Stimulated activated naive CD8-positive, alpha-beta T cell treated with anti-CD3 and anti-CD28 coated beads, Interleukin-15, amount 100 ng/mL, for 72 hours (primary cell): ENCODE measurements at places on chromosomes 1 and 21.
A peak's percentile ranks its signal among the peaks of the same experiment; 100 is the strongest.

- DNase-seq, result no peak
Measured at GRCh38 chr1:148347781-148348180, 135.3 kb downstream of the PPIAL4G start.

- DNase-seq, result no peak
Measured at GRCh38 chr21:15406791-15407190, 323.0 kb upstream of the USP25 start.

DNA sequence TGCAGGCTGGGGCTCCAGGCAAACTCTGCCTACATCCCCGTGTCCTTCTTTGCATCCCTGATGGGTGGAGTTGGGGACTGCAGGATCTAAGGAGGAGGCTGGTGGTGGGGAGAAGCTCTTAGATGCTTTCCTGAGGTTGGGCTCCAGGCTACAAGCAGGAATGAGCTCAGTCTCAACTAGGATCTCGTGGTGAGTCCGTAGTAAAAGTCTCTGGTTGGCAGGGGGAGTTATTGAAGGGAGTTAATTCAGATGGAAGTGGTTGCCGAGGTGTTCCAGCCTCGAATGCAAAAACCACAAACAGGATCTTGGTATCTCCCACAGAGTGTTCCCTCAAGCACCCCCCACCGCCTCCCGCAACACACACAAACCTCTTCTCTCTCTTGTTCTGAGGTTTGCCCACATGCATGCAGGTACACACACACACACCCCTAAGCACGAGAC lies 35.0 kb downstream of the TMCC2 start:
- no peak for DNase-seq

DNA sequence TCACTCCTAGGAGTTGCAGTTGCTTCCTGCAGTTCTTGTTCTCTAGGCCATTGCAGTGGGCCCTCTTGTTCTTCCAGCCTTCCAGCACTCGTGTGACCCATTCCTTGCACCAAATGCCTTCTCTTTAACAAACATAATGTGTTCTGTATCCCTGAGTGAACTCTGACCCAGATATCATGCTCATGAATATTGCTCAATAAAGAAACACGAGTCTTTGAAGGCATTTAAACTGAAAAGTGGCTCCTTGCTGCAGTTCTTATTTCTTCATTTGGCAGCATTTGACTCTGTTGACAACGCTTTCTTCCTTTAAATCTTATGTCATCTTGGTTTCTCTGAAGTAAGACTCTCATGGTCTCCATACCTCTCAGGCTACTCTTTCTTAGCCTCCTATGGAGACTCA lies 100.7 kb upstream of the PDE4B start:
- DNase-seq, result no peak

- DNase-seq, result no peak
Measured at GRCh38 chr1:186435336-186435735, 25.6 kb downstream of the PDC start.

- no peak for DNase-seq
Measured at GRCh38 chr1:209544098-209544497, 39.4 kb upstream of the CAMK1G start.

DNA sequence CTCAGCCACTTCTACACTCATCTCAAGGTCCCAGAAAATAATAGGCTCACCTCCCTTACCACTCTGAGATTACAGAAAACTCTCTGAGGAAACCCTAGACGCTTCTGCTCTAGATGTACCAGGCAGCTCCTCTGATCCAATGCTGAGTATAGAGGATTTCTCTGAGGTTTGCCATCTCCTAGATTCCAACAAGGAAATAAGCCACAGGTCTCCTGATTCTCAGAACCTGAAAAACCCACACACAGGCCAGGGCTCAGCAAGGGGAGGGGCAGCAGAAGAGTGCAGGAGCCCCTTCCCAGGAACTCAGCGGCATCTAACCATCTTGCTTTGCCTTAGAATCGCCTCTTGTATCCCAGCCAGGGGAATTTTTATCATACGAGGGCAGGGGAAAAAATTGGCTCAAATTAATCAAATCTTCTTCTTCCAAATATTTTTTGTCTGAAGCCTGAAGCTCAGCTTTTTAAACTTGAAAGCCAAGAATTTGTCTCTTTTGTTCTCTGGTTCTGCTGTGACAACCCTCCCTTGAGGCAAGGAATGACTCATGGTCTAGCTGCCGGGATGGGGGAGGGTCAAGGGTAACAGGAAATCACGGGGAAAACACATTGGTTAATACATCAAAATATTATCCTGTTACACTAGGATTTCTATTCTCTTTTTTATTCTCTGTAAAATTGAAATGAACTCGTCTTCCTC lies 30.8 kb downstream of the GORAB start:
- peak; percentile 4 for DNase-seq

GRCh38 chr1:20212685-20213331 lies 26.5 kb upstream of the PLA2G2C start:
- peak; percentile 49 for DNase-seq

GRCh38 chr1:50139339-50140181 lies 30.8 kb downstream of the ELAVL4 start:
- no peak for DNase-seq

- DNase-seq, result no peak
Measured at GRCh38 chr1:166950156-166950555, 25.2 kb downstream of the ILDR2 start.

DNA sequence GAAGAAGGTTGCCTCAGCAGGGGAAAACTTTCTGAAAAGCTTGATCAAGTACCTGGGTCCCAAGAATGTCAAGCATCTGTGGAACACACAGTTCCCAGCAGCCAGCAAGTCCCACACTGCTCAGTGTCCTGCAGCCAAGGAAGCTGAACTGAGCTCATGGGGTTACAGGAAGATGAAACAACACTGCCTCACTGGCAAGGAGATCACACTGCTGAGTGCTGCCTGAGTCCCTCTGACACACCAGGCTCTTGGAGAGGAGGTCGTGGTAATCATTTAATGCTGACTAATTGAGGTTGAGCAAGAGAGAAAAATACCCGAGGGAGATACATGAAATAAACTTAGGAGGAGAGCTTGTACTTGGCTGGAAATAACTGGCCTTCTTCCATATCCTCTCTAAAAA lies 75.2 kb downstream of the MPZL1 start:
- no peak for DNase-seq

GRCh38 chr21:34991366-34991957 lies 57.6 kb downstream of the RUNX1 start:
- DNase-seq, result no peak
